ENCODE measurements at places on chromosomes 6 and 20. TPM values are rescaled to one million over a fixed set of nuclear protein-coding genes. Genes with fewer than 3 reads are reported as not detected.

TAP2 gene
- 3.9 TPM for total RNA-seq

RIPOR3 gene
- total RNA-seq, result 1.7 TPM

IRF4 gene
- 0.16 TPM for total RNA-seq

SLC39A7 gene
- total RNA-seq, result 34.8 TPM

GSTA1 gene
- total RNA-seq, result 0.31 TPM

PRRT1 gene
- 0.78 TPM for total RNA-seq

ERVFRD-1 gene
- not detected for total RNA-seq

RNF144B gene
- total RNA-seq, result 3.1 TPM

STX7 gene
- 84.5 TPM for total RNA-seq

MICAL1 gene
- total RNA-seq, result 31.0 TPM
